ENCODE measurements at places on chromosomes 1 and 21.

DNA sequence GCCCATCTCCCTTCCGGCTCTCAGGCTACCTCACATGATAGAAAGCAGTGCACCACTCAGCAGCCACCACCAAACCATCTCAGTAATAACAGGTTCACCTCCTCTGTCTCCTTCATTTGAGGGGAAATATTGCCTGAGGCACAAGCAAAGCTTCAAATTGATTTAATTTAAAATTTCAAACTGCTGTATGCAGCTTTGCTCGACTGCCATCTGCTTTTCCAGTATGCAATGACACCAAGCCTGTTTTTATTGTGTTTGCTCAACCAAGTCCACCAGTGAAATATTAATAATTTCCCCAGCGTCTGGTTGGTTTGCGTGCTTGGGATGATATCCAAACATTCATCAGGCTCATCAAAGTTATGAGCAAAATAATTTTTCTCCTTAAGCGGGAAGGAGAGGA, 552.4 kb upstream of the DAB1 start:
- DNase-seq: no peak

DNA sequence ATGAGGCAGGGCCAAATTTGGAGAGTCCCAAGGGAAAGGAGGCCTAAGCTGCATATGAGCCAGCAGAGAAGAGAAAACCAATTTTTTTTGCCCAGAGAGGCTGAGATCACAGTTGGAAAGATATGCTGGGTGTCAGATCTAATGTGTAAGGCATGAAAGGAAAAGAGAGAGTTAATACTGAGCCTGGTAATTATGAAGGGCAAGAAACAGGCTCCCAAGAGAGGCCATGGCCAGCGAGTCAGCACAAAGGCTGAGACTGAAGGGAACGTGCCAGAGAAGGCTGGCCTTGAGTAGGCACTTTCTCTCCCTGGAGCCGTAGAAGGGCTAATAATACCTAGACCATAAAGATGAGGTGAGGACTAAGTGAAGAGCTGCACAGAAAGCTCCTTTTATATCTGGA, 31.8 kb upstream of the BEND5 start:
- DNase-seq: no peak

- no peak for DNase-seq
Observed at GRCh38 chr1:96309783-96310182, 411.8 kb upstream of the PTBP2 start.

DNA sequence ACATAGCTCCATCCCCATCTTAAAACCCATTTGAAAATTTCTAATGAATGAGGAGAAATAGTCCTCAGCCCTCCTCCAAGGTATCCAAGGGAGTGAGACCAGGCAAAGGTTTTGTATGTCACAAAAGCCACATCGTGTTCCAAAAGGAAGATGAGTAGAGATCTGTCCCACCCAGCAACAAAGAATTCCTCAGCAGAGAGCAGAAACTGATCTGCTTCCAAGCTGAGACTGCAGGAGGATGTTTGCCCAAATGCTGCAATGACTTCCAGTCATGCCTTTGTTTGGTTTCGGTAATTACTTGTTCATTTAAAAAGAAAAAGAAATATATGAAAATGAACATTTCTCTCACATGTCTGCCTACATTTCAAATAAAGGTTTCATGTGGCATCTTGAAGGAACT, 186.9 kb downstream of the SETD4 start:
- no peak for DNase-seq

DNA sequence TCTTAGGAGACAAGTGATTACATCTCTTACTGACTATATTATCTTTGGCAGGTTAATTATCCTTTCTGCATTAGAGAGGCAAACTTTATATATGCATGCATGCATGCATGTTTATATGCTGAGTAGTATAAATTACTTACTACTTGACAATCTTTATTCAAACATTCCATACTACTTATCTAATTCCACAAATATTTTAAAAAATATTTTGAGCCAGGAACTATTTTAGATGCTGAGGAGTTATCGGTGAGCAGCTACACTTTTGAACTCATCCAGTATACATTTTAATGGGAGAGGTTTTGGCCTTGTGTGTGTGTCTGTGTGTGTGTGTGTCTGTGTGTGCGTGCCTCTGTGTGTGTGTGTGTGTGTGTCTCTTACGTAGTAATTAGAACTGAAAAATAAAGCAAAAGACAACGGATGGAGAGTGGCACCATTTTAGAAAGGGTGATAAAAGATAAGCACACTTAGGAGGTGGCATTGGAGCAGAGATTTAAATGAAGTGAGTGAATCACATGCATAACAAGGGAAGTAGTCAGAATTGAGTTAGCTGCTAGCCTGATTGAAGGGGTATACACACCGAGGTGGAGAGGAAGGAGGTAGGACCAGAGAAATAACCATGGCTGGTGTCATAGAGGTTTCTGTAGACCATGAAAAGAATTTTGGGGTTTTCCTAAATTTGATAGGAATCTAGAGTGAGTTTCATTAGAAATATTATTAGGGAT, 1488.4 kb downstream of the MRPL39 start:
- no peak for DNase-seq

DNA sequence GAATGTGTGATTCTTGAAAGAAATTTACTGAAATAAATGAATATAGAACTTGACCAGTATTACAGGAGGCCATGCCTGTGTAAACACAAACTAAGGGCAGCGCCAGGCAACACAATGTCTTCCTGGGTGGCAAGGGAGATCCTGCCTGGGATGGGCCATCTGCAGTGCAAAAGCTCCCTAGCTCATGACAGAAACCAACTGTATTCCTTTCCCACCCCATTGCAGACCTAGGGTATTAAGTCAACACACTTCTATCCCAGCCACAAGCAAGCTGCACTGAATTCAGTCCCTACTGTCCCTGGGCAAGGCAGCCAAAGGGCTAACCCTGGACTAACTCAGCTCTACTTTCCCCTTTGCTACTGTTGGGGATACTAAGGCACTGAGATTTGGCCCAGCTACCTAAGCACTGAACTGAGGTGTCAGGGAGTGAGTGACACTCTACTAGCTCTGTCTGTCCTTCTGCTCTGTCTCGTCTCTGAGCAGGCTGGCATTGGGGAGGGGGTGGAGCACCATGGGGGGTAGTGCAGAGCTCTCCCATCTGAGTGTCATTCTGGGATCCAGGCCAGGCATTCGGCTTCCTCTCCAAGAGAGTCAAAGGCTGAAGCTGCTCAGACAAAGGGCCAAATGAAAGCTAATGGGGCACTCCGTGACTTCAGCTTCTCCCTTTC, 2.5 kb downstream of the INKA2 start:
- no peak for DNase-seq

DNA sequence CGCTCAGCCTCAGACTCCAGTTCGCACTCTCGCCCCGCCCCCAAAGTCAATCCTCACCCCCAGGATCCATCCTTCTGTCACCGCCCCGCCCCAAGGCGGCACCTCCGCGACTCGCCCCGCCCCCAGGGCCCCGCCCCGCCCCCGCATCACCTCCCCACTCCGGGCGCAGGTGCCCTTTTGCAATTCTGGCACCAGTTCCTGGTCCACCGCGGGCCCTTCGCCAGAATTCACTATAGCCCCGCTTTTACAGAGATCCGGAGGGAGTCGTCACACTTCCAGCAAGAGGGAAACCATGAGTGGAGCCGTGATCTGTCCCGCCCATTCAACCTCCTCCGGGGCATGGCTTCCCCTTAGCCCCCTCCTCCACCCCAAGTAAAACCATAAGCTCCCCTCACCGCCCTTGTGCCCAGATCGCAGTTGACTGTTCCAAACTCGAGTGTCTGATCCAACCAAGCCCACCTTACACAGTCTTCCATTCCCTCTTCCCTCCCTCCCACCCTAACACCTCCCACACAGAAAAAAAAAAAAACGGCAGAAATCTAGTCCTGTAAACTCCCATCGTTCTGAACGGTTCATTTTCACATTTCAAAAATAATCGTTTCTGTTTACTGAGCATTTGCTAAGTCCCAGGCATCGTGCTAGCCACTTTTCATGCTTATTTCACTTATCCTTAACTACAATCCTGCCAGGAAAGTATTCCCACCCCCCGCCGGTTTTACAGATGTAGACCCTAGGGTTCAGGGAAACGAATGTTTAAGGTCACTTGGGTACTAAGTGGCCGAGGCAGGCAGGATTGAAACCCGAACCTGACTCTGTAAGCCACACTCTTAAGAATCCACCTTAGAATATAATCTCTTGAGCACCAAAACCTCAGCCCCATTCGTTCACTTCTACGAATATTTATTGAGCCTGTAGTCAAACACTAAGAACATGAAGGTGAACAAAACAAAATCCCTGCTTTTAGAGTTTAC, 1.3 kb upstream of the DNAJC16 start:
- DNase-seq: peak; percentile 90

GRCh38 chr1:193157360-193157759, 29.1 kb downstream of the B3GALT2 start:
- DNase-seq: no peak

DNA sequence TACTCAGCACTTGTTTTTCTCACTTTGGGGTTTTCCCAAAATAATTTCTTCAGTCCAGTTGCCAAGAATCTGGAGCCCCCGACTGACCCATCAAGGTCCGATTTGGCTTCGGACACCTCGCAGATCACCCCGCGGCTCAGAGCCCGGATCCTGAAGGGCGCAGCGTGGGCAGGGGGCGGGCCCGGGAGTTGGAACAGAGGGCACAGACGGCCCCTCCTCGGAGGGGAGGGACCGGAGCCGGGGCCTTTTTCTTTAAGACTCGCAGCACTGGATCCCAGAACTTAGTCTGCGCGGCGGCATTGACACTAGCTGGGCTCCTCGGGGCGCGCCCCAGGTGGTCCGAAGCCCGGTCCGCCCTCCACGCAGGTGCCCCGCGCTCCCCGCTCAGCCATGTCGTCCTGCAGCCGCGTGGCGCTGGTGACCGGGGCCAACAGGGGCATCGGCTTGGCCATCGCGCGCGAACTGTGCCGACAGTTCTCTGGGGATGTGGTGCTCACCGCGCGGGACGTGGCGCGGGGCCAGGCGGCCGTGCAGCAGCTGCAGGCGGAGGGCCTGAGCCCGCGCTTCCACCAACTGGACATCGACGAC, at the start of gene CBR3:
Gene CBR3, plus strand, starts transcription at position 277 of the 588 bp plus-strand sequence. Its CDS starts 114 bp downstream, at position 391.
- no peak for DNase-seq

GRCh38 chr21:39095681-39096080, 87.6 kb downstream of the PSMG1 start:
- DNase-seq: no peak

GRCh38 chr21:42388740-42389448, 7.0 kb downstream of the TMPRSS3 start:
- DNase-seq: no peak

DNA sequence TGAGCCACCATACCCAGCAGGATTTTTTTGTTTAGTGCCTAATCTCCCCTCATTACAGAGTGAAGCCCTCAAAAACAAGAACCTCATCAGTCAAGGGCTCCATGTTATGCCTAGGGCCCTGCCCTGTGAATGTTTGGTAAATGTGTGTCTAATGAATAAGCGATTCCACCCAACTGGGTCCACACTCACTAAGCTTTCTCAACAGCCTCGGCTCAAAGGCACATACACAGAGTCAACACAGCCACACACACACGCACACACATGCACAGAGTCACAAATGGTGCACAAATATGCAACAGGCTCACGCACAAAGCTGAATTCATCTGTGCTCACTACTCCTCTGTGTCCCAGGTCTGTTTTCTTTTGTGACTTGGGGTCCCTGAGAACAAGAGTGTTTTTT, 11.7 kb upstream of the SYNC start:
- no peak for DNase-seq

- peak; percentile 67 for DNase-seq
Observed at GRCh38 chr1:10161541-10162290, 48.7 kb upstream of the KIF1B start.

- DNase-seq: no peak
Observed at GRCh38 chr1:1432951-1433803, 2.3 kb upstream of the VWA1 start.

GRCh38 chr1:47935856-47936255, 61.3 kb downstream of the TRABD2B start:
- DNase-seq: no peak

All from cerebellar nuclear complex (tissue), 1 donor.